ENCODE measurements at places on chromosomes 1 and 21.

GRCh38 chr1:20682571-20683236, 21.5 kb upstream of the DDOST start:
- no peak for DNase-seq

DNA sequence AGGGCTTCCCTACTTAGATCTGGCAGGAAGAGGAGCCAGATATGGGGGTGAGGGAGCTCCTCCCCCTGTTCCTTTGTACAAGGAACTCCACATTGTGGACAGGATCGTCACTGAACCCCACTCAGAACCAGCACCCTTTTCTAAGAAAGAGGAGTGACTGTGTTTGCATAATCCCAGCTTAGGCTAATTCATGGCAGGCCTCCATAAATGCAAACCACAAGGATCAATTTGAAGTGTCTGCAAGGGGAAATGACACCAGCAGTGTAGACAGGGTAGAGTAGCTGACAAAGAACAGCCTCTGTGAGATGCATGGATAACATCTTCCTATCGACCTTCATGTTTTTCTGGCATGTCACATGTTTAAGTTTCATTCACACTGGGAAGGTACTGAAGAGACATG, 11.7 kb downstream of the MX1 start:
- no peak for DNase-seq

DNA sequence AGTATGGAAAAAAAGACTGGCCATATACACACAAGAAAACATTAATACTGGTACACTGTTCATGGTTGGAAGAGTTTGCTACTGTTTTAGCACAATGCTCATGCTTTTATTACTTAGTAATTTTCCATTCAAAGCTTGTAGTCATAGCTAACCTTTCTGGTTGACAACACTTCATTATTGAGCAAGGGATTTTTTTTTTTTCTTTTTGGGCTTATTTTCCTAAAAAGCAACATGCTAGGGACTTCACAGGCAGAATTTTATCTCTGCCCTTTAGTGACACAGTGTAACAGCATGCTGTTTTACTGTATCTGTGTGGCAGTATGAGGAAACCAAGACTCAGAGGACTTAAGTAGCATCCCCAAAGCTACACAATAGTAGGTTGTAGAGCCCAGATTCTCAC, 58.5 kb downstream of the FGGY start:
- no peak for DNase-seq

- no peak for DNase-seq
Measured at GRCh38 chr21:36429947-36430546, 44.9 kb downstream of the CHAF1B start.

DNA sequence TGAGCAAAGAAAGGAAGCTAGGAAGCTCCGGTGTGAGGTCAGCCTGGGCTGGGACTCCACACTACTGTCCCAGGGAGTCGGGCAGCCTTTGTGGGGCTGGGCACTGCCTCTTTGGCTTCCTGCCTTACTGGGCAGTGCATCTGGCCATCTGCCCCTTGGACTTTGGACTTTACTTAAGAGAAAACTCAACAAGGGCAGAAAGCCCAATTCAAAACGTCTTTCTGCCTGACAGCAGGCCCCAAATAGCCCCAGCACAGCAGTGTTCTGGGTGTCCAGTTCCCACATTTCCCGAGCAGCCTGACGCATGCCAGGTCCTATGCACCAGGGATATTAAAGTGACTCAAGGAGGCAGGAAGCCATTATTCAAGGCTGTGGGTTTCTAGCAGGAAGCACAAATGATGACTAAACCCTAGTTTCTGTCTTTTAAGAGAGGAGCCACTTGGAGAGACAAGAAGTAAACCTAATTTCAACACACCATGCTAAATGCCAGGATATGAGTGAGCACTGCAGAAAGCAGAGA, 37.9 kb upstream of the EDEM3 start:
- DNase-seq: peak; percentile 51

DNA sequence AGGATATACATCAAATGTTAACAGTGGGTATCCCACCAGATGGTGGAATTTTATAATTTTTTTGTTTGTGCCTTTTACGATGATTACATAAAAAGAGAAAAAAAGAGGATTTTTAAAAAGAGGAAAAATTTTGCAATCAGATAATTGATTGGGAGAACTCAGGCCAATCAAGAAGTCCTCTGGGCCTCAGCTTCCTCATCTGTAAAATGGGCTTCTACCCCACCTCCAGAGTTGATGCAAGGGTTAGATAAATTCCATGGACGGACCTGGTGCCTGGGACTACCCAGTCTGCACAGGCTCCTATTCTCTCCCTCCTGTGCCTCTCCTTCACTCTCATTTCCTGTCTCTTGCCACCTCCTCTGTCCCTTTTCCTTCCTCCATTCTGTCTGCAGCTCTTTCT, 88.9 kb downstream of the TRABD2B start:
- DNase-seq: no peak

- DNase-seq: no peak
Measured at GRCh38 chr1:48730164-48730910, 46.4 kb downstream of the BEND5 start.

- no peak for DNase-seq
Measured at GRCh38 chr1:177897998-177898654, 71.7 kb downstream of the SEC16B start.

GRCh38 chr1:184499616-184500015, 112.8 kb downstream of the C1orf21 start:
- no peak for DNase-seq

- peak; percentile 43 for DNase-seq
Measured at GRCh38 chr1:116516631-116517030, 54.2 kb downstream of the CD58 start.

DNA sequence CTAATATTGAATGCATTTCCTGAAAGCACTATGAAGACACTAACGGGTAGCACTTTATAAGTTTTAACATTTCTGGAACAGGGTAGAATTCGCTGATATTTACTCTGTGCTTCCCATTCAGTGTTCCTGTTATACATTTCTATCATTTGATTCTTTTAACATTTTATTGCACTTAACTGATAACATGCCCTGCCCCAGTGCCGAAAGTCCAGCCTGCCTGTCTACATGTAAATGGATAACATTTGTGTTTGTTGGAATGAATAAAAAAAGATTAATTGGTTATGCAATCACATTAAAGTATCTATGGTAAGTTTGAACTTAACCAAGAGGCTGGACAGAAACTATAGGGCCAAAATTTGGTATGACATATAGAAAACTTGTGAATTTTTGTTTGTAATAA, 790.5 kb upstream of the TPTE start:
- no peak for DNase-seq

GRCh38 chr1:75396745-75397144, 214.2 kb downstream of the SLC44A5 start:
- DNase-seq: peak; percentile 18

GRCh38 chr1:218823291-218823900, 350.3 kb upstream of the LYPLAL1 start:
- no peak for DNase-seq

DNA sequence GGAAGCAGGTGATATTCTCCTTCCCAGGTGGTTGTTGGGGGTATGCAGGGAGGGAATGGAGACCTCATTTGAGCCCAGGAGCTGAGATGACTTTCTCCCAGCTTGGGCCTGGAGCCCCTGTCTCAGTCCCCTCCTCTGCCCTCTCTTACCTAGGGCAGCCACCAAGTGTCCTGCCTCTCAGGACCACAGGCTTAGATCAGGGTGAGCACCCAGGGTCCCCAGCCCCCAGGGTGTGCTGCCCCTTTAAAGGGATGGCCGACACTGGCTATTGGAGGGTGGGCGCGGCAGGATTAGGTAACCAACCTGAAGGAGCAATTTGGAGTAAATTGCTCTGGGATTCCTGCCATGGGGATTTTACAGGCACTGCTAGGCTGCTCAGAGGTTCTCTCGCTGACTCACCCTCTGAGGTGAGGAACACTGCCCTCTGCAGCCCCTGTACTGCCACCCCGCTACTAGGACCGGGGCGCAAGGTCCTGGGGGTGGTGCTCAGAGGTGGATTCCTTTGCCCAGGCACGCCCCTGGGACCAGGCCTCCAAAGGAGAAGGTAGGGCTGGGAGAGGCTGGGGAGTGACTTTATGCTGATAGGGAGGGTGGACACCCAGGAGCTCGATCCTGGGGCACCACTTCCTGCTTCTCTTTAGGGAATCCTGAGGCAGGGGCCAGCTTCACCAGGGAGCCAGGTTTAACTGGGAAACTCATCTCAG, 1.5 kb downstream of the RPS6KA1 start:
- DNase-seq: no peak

DNA sequence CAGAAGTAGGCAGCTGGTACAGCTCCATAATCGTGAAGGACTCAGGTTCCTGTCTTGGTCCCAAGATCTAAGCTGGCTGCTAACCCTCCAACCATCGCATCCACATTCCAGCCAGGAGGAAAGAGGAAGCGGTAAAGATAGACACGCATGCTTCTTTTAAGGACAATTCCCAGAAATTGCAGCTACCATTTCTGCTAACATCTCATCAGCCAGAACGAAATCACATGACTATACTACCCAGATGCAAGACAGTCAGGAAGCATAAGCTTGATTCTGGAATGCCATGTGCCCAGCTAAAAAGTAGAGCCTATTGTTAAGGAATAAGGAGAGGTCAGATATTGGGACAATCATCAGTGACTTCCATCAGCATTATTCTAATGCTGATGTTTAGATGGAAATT, 110.4 kb downstream of the EPHB2 start:
- no peak for DNase-seq

DNA sequence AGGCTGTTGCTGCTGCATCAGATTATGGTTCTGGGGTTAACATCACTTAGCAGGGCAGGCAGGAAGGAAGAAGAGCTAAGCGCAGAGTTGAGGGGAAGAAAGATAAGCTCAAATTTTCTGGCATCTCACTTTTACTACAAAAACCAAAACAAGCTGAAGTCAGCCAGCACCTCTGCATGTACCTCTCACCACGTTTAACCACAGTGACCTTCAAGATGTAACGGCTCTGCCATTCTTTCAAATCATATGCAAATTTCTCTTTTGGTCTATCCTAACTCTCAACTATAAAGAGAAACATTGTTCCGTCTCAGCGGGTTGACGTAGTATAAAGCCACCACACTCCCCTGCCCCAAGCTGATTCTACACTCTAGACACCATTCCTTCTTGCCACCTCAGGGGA, 154.4 kb downstream of the OMA1 start:
- no peak for DNase-seq

- no peak for DNase-seq
Measured at GRCh38 chr1:22815421-22816066, 104.9 kb downstream of the EPHB2 start.

DNA sequence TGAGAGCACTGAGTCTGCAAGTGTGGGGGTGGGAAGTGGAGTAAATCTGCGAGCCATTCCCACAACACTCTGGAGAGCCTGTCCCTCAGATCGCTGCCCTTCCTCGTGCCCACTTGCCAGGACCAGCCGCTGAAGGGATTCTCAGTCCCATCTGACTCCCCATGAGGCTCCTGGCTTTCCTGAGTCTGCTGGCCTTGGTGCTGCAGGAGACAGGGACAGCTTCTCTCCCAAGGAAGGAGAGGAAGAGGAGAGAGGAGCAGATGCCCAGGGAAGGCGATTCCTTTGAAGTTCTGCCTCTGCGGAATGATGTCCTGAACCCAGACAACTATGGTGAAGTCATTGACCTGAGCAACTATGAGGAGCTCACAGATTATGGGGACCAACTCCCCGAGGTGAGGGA, 1.9 kb downstream of the OPTC start:
- no peak for DNase-seq

DNA sequence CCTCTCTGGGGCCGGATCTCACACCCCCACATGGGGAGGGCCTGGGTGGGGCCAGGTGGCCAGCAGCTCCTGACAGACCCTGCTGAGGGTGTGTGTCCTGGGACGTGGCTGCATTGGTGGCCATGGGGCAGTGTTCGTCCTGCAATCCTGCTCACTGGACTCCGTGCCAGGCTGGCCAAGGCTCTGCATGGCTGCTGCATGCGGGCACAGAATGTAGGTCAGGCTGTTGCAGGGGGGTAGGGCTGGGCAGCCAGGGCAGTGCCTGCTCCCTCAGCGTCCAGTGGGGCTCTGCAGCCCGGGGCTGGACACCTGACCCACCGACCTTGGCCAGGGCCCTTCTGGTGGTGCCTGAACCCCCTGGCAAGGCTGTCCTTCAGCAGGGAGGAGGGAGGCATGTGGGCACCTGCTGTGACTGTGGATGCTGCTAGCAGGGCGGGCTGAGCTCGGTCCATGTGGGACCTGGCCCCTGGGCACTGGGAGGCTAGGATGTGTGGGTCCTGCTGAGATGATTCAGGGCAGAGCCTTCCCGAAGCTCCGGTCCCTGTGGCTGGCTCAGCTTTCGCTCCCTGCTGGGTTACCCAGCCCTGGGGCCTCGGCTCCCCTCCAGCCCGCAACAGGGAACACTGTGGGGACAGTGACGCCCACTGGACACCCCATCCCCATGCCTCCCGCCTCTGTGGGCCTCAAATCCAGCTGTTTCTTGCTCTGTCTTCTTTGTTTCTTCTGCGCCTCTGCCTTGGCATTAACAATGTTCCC, 14.9 kb upstream of the PLCH2 start:
- DNase-seq: no peak

DNA sequence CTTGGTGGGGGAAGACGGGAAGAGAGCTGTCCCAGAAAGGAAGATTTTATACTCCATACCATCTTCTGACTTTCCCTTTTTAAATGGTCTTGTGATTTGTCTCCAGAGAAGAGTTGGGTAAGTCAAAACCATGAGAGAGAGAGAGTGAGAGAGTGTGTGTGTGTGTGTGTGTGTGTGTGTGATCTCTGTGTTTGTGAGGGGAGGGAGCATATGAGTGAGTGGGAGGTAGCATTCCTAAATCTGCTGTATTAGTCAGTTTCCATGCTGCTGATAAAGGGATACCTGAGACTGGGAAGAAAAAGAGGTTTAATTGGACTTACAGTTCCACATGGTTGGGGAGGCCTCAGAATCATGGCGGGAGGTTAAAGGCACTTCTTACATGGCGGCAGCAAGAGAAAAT, 102.0 kb upstream of the VANGL1 start:
- DNase-seq: no peak

DNA sequence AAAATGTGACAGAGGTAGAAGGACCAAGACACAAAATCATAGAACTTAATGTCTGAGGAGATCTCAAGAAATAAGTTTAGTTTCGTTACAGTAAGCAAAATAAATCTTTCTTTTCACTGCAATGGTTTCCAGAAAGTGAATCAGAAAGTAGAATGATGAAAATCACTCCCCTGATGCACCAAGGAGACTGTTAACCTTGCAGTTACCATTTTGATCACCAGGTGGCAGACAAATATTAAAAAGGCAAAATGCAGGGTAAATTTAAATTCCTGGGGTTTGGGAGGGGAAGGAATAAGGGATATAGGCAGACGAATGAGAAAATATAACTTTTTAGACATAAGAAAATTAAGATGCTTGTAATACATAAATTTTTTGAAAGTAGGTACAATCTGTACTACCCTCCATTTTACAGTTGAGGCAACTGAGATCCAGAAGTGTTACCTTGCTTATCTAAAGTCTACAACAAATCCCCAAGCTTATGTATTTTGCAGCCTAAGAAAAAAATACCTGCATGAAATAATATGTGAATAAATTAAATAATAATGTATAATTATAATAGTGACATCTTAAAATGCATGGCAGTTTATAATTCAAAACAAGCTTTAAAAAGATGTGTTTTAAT, 253.2 kb downstream of the CRB1 start:
- DNase-seq: peak; percentile 55

- no peak for DNase-seq
Measured at GRCh38 chr1:93705892-93706500, 24.4 kb upstream of the BCAR3 start.
